ENCODE measurements at places on chromosomes 13 and 19. TPM values are rescaled to one million over a fixed set of nuclear protein-coding genes. Genes with fewer than 3 reads are reported as not detected.

GRCh38 chr19:4025317-4025716 lies 17.8 kb downstream of the PIAS4 start:
- DNase-seq: no peak

- no peak for DNase-seq
These were observed 123.0 kb upstream of the KL start for GRCh38 chr13:32893176-32893575.

DNA sequence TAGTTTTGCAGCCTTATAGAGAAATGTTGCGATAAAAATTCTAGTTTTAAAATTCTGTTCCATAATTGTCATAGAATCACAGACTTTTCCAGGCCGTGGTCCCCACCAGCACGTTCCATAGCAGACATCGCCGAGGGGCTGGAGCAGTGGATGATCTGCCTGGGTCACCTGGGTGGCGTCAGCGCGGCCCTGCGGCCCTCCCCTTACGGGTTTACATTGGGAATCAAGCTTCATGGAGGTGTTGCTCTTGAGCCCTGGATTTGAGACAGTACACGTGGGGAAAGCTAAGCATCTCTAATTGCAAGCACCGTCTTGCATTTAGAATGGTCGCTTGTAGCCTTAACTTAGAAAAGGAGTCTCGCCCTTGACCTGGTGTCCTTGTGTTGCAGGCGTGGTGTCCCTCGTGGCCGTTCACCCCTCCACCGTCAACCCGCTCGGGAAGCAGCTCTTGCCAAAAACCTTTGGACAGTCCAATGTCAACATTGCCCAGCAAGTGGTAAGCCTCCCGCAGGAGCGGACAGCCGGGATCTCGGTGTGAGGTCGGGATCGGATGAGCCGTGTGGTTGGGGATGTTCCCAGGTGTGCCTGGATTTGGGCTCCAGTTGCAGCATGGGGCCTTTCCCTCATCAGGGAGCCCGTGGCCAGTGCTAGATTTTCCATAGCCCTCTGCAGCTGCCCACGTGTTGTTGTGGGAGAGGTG lies 35.1 kb downstream of the ATP4B start:
- no peak for DNase-seq

DNA sequence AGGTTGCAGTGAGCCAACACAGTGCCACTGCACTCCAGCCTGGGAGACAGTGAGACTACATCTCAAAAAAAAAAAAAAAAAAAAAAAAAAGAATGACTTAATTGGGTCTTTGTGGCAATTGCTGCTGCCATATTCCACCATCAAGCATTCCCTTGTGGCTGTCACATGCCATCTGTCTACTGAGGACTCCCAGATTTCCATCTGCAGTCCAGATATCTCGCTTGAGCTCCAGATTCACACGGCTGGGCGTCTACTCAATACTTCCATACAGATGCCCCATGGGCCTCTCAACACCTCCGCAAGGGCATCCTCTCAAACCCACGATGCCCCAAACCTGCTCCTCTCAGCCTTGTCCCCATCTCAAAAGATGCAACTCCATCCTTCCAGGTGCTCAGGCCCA lies 12.9 kb downstream of the TMEM143 start:
- DNase-seq: no peak

Gene RGL3
- 0.57 TPM for total RNA-seq

Gene POSTN
- total RNA-seq: 2.1 TPM

All from esophagus squamous epithelium (tissue), 5 donors.